ENCODE measurements at places on chromosomes 7 and 10.

DNA sequence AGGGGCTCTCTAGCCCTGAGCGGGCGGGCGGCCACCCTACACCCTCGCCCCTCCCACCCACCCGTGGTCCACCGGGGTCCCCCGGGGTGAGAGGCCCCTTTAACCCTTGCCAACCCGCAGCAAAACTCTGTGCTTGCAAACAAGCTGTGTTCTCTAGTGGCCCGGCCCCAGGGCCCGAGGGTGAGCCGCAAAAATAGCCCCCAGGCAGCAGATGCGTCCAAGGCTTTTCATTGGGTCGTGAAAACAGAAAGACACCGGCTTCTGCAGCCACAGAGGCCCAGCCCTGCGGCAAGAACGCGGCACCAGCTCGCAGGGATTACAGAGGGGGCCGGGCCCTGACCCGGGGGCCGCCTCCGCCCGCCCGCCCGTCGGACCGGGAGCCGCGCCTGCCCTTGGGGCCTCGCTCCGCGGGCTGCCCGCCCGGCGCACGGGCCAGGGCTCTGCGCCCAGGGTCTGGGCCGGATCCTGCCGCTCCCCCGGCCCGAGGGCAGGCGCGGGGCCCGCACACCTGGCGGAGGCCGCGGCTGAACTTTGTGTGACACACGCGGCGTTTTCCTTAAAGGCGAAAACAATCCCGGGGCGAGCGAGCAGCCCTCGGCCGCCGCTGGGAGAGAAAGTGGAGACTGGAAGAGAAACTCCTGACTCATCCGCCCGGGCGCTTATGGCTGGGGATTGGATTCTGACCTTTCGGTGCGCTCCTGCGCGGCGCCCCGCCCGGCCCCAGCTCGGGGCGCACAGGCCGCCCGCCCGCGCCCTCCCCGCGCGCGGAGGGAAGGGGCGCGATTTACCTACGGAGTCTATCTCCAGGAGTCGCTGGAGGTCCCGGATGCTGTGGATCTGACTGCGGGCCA is 2.8 kb downstream of the PDGFA start:
- DNase-seq, result no peak

DNA sequence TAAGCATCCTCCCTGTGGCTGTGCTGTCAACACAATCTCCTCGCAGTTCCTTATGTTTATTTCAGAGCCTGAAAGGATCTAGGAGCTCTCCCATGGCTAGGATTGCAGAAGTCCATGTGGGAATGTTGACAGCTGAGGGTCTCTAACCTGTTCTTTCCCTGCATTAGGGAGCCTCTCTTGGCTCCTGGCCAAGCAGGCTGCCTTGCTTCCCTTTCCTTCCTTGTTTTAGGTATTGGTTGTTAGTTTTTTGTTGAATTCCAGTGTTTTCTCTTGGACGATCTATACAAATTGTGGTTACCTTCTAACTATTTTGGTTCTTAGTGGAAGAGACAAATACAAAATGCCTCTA is 171.8 kb downstream of the MLLT10 start:
- no peak for DNase-seq

GRCh38 chr10:37667736-37668135 is 189.7 kb downstream of the ZNF248 start:
- DNase-seq, result peak; percentile 22

DNA sequence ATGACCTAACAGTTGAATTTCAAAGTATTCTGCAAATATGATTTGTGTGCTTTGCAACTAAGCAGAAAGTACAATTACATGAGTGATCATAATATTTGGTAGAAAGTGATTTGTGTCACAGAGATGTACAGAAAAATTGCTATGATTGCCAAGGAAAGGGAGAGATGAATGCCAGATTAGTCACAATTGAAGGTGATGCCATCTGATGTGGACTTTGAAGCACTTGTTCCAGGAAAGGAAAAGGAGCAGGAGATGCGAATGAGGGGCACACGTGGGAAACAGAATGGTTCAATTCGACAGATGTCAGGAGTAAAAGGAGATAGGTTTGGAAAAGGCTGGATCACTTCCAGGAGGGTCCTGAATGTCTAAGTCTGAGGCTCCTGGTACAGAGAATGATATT is 153.1 kb upstream of the LAMB4 start:
- no peak for DNase-seq

DNA sequence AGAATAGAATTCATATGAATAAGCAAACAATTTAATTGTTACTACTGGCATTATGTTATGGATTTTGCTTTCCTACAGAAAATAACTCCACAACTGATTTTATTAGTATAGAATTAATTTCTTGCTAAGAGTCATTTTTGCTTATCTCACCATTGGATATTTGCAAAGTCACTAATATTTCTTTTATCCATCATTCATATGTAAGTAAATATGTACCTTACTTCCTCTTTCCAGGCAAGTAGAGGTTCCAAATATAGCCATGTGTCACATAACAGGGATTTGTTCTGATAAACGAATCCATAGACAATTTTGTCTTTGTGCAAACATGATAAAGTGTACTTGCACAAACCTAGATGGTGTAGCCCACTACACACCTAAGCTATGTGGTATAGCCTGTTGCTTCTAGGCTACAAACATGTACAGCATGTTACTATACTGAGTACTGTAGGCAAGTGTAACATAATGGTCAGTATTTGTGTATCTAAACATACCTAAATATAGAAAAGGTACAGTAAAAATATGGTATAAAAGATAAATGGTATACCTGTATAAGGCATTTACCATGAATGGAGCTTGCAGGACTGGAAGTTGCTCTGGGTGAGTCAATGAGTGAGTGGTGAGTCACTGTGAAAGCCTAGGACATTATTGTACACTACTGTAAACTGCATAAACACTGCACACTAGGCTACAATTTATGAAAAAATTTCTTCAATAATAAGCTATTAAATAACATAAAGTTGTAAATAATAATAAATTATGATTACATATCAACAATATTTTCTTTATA is 18.3 kb downstream of the KLLN start:
- DNase-seq, result no peak

- DNase-seq, result no peak
Observed at GRCh38 chr7:93890464-93891068, at the start of gene TFPI2. TSS of gene TFPI2 (minus strand) at chr7:93890753. CDS start at chr7:93890678, 75 bp downstream.

- no peak for DNase-seq
Observed at GRCh38 chr10:12391206-12391605, 41.9 kb downstream of the CAMK1D start.

- DNase-seq, result no peak
Observed at GRCh38 chr7:130931423-130931822, 197.4 kb upstream of the KLF14 start.

GRCh38 chr7:85883-86515 is 106.4 kb upstream of the FAM20C start:
- no peak for DNase-seq

- DNase-seq, result no peak
Observed at GRCh38 chr10:84256510-84257342, 11.9 kb downstream of the RGR start.

DNA sequence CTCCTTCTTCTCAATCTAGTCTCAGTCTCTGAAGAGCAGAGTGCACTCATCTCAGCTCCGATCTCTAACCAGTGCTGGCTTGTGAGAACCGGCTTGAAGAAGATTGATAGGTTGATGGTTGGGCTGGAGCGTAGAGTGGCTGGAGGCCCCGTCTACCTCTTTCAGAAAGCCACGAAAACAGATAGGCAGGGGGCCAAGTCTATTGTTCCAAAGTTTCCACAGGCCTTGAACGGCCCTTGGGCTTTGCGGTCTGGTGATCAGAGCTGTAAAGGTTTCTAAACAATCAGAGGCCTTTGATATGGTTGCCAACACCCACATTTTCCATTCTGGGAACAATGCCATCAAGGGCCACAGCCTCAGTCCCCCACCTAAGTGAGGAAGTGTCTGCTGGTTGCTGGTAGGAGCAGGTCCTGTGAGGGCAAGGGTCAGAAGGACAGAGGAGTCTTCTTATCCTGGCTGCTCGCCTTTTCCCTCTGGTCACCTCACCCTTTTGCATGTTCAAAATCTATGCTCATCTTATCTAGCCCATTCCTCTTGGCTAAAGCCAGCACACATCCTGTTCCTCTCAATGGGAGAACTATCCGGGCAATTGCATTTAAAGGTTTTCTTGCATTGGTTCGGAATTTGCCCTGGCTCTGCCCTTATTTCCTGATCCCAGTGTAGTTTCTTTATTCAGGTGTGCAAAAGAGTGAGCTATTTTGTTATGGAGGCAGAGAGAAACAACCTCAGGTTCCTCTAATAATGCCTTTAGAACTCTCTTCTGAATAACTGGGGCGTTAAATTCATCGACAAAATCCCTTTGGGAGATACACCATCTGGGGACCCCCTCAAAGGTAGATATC is 70.3 kb upstream of the KMT2E start:
- DNase-seq, result no peak

DNA sequence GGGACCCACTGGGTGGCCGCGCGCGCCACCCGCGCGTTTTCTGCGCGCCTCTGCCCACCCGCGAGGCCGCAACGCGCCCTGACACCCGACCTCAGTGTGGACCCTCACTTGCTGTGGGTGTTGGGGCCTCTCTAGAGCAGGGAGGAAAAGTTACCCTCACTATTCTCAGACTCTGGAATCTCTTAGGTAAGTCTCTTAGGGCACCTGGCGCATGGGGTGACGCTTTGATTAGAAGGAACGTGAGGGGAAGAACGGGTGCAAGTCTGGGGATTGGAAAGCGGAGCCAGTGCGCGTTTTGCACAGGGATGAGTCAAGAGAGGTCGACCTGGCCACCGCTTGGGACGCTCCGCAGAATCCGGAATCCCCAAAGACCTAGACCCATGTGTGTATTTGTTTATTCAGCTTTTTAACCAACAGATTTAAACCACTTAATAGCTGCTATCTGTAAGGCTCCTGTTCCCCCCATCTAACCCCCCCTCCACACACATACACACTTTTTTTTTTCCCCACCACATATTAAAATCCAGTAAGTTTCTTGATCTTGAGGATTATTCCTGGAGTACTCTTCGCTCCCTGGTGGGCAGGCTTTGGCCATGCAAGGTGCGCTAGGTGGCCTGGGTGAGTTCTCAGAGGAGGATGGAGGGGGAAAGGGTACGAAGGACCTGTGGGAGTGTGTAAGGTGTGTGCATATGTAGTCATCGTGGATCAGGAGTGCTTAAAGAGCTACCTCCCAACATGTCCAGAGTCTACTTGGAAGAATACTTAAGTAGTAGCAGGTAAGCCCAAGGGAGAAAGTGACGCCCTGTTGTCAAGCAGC is 169.1 kb upstream of the PPP1R3A start:
- no peak for DNase-seq

GRCh38 chr7:31028417-31028992 is 23.6 kb upstream of the ADCYAP1R1 start:
- no peak for DNase-seq

DNA sequence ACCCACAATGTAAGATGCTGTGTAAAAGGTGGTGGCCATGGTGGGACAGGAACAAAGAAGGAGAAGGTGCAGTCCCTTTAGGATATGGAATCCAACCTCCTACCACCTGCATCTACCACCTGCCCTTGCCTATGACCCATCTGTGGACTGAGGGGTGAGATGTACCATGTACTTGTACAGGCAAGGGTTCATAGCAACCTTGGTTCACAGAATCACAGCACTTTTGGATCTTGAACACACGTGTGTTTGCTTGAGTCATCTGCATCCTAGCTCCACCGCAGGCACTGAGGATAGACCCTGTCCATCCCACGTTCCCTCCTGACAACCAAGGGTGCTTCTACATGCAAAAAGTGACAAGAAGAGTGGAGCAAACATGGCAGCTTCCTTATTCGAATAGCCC is 162.3 kb downstream of the GFRA1 start:
- no peak for DNase-seq

DNA sequence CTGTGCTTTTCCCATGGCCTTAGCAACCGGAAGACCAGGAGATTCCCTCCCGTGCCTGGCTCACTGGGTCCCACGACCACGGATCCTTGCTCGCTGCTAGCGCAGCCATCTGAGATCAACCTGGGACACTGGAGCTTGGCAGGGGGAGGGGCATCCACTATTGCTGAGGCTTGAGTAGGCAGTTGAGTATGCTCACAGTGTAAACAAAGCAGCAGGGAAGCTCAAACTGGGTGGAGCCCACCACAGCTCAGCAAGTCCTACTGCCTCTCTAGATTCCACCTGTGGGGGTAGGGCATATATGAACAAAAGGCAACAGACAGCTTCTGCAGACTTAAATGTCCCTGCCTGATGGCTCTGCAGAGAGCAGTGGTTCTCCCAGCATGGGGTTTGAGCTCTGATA is 697.0 kb downstream of the SORCS1 start:
- DNase-seq, result no peak

- DNase-seq, result no peak
Observed at GRCh38 chr7:2824026-2824677, 20.0 kb downstream of the GNA12 start.

GRCh38 chr7:23216021-23216420 is 30.6 kb upstream of the GPNMB start:
- no peak for DNase-seq

DNA sequence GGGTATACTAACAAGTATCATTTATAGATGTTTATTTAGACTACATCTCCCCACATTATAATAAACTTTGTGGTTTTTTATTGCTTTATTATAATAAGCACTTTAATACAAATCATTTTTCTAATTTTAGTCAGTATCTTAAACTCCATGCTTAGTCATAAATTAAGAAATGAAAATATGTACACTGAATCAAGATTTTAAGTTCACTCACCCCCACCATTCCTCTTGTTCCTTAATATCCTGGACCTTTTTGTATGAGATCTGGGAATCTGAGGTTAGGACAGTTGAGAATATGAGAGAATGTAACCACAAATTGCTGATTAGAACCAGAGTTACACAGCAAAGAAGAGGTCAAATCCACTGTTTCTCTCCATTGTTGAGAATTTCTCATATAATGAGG is 93.6 kb upstream of the WNT16 start:
- DNase-seq, result no peak

GRCh38 chr10:43671659-43672531 is 23.2 kb upstream of the ZNF32 start:
- peak; percentile 18 for DNase-seq

GRCh38 chr10:121722665-121723064 is 124.4 kb upstream of the FGFR2 start:
- no peak for DNase-seq

DNA sequence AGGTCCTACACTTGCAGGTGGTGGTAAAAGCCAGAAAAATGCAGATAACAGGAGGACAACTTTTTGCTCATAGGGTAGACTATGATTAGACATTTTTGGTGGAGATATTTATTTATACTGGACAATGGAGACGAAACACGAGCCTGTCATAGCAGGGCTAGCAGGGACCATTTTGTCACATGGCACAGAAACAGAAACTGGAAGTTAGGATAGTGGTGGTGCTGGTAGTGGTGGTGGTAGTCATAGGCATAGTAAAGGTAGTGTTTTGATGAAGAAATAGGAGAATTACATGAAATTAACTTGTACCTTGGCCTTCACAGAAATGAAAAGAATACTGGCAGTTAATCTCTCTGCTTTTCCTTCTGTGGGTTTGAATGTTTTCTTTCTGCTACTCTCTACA is 8.8 kb upstream of the MGAM start:
- DNase-seq, result no peak

DNA sequence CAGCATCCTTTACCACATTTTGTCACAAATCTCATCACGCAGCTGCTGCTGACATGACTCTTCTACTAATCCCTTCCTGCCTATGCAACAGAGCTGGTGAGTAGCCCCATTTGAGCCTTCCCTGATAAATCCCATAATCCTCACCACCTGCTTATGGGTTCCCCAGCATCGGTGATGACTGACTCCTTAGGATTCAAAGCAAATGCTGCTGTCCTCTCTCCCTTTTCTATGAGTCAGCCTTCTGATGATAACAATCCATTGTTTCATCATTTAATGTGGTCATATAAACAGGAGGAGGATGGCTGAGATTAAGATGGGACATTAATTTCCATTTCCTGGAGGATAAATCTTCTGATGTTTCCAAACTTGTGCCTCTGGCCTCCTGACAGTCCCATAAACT is 73.4 kb downstream of the SORCS1 start:
- no peak for DNase-seq
